Hepatic stellate cell (primary cell): ENCODE measurements at places on chromosomes 7 and 10.

DNA sequence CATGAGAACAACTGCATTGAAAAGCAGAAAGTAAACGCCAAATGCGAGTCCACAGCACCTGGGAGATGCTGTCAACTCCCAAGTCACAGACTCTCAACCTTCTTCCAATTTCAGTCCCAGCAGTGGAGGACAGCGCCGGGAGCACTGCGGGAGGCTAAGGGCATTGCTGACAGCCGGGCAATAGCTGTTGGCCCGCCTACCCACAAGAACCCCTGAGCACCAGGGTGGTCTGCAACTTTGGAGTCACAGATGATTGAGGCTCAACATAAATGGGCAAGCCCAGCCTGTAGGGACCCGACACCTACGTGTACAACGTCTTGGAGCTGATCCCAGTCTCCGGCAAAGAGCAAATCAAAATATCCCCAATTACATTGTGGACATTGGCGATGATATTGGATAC is 262.9 kb downstream of the TCERG1L start:
- DNase-seq: no peak

- DNase-seq: no peak
Measured at GRCh38 chr7:11616466-11616865, 215.5 kb downstream of the THSD7A start.

GRCh38 chr10:56360583-56360966 is 484 bp downstream of the ZWINT start:
- DNase-seq: no peak

- DNase-seq: no peak
Measured at GRCh38 chr10:37819797-37820196, 37.6 kb downstream of the ZNF248 start.

- DNase-seq: no peak
Measured at GRCh38 chr10:24898501-24898900, 53.9 kb downstream of the PRTFDC1 start.

GRCh38 chr10:80927419-80928078 is 389.8 kb downstream of the SH2D4B start:
- no peak for DNase-seq

GRCh38 chr7:148483515-148484308 is 106.9 kb upstream of the C7orf33 start:
- DNase-seq: no peak

- DNase-seq: no peak
Measured at GRCh38 chr7:135160858-135161653, 9.5 kb downstream of the CYREN start.

- DNase-seq: no peak
Measured at GRCh38 chr7:2640846-2641316, 9.1 kb downstream of the TTYH3 start.

DNA sequence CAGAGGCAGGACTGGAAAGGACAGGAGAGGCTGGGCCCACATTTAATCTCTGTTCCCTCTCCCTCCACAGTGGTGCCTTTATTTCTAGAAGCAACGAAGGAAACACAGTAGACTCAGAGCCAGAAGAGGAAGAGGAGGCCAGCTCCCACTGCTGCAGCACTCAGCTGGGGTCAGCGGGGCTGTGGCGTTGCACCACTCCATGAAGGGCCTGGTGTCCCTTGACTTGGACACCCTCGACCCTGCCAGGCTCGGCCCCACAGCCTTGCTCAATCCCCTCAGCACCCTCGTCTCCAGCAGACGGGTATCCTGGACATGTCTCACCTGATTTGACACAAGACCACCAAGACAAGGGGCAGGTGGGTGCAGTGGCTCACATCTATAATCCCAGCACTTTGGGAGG is 38.8 kb downstream of the PRKAG2 start:
- no peak for DNase-seq

GRCh38 chr10:1272079-1272776 is 216.0 kb downstream of the WDR37 start:
- no peak for DNase-seq

DNA sequence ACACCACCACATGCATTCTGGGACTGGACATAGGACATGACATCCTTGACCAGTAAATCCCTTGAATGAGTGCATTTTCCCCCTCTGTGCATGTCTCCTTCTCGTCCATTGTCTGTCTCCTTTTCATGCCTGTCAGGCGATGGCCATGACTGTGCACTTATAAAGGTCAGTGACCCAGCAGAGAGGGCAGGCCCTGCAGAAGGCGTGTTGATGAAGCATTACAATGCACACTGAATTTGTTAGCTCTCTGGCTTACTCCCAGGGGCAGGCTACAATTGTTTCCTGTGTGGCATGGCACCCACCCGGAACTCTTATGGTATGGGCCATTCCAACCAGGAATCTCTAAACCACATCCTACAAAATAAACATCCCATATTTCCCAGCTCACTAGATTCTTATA is 71.1 kb downstream of the SAMD9 start:
- DNase-seq: no peak

DNA sequence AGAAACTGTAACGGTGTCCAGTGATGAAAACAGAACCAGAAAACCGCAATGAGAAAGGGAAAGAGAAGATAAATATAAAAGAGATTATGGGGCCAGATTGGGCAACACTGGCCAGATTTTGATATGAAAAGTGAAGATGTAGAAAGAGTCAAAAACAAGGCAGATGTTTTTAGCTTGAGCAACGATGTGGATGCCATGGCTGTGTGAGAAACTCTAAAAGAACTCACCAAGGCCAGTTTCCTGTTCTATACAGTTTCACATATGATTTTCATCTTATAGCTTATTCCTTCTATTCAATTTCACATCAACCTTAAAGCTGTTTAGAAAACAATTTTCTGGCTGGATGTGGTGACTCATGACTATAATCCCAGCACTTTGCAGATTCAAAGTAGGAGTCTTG is 36.3 kb downstream of the CSTF2T start:
- no peak for DNase-seq
